ENCODE measurements at places on chromosomes 1 and 21. TPM values are rescaled to one million over a fixed set of nuclear protein-coding genes. Genes with fewer than 3 reads are reported as not detected.

- DNase-seq, result no peak
Measured at GRCh38 chr1:151368393-151369301, 3.9 kb downstream of the SELENBP1 start.

DNA sequence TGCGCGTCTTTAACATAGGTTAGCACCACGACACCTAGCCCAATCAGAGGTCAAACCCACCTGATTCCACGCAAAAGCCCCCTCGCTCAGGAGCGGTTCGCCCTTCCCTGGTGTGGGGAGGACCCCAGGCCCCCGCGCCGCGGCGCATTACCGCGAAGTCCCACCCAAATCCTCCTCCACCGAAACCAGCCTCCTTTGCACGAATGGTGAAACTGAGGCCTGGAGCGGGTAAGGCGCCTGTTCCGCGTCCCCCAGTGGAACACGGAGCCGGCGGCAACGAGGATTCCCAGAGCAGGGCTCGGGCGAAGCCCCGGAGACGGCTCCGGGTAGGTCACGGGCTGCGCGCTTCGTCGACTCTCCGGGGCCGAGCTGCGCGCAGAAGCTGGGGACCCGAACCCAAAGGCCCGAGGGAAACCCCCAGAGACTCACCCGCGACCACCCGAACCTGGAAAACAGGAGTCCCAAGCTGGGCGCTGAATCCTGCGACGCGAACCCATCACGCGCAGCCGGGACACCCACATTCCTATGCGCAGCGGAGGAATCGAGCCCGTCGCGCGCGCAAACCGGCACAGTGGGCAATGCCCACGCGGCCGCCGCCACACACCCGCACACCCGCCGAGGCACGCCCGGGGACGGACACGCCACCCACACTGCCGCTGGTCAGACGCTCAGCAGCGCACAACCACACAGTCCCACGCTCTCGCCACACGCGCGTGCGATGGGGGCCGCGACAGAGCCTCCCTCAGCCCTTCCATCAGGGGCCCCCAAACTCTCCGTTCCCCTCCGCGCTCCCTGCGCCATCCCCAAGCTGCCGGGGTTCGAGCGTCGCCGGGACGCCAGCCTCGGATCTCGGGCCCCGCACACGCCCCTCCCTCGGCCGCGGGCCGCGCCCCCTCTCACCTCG, 507 bp downstream of the GLIS1 start:
- DNase-seq, result peak; percentile 27

DNA sequence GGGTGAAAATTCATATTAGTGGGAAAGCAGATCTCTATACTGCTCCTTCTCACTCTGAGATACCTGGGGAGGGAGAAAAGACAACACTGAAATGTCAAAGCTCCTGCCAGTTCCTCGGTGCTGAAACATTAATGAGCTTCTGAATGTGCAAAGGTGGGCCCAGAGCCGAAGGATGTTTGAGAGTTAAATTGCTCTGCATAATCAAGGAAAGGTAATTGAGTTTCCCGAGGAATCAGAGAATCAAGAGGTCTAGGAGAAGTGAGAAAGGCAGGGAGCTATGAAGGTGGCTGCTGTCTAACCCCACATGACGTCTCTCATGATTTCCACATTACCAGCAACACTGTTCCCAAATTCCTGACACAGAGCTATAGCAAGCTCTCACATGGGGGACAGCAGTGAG, 346.7 kb downstream of the SMYD3 start:
- DNase-seq, result no peak

- DNase-seq, result no peak
Measured at GRCh38 chr1:115423776-115424175, 85.7 kb upstream of the NGF start.

GRCh38 chr1:197180252-197180878, 33.9 kb upstream of the ASPM start:
- DNase-seq, result peak; percentile 5

GRCh38 chr1:206933333-206933945, 11.7 kb upstream of the FCMR start:
- DNase-seq, result no peak

DNA sequence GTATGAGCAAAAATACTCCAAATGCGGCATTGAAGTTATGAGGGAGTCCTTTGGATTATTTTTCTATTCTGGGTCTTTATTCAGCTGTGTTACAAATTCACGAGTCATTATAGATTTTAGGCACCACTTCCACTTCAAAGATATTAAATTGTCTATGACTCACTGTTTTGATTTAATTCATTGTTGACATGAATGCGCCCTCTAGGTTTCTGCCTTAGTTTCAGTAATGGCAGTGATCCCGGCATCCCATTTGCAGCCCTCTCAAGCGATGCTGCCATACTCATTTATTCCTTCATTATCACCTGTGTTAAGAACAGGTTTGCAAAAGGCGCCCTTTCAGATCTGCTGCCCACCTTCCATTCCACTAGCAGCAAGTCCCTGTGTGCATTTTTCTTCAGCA, 14.0 kb downstream of the RSPO1 start:
- DNase-seq, result no peak

GRCh38 chr1:50181027-50181663, 72.4 kb downstream of the ELAVL4 start:
- no peak for DNase-seq

- peak; percentile 10 for DNase-seq
Measured at GRCh38 chr1:37234941-37235418, 200.7 kb upstream of the GRIK3 start.

DNA sequence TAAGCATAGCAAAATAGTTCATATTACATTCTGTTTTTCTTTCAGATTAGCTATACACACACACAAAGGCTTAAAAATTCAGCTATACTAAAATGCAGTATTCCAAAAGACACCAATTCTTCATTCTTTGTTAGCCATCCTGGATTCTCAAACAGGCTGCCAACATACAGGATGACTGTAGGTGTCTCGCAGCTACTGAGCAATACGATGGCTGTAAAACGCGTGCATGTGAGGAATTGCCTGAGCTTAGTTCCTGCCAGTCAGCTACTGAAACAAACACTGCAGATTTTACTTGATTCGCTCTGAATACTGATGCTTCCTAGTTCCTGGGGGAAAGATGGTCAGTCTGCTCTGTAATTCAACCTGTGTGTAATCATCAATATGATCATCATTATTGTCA, 24.7 kb upstream of the HMGN1 start:
- no peak for DNase-seq

DNA sequence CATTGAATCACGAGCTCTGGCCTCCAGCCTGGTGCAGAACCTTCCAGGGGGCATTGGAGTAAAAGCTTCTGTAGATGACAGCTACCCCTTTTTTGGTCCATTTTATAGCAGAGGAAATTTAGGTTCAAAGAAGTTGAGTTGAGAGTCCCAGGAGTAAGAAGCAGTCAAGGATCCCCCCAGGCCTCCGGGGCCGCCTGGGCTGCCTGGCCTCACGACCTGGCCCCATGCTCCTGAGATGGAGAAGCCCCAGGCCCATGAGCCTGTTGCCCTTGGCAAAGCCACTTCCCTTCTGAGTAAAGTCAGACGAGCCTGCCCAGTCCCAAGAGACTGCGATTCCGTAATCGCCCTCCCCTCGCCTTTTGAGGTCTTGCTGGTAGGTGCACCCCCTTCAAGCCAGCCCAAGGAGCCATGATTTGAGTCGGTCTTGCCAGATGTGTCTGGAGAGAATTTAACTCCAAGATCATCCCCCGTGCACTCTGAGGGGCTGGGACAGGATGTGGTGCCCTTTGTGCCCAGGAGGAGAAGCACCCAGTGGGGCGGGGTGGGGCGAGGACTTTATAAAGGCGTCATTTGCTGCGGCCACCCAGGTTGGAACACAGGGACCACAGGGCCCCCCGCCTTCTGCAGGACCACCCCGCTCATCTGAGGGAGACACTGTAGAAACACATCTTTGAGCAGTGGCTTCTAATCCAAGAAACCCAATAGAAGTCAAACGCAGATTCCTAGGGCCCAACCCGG, 30.1 kb downstream of the PDE9A start:
- DNase-seq, result no peak

- no peak for DNase-seq
Measured at GRCh38 chr21:45551316-45551715, 9.1 kb upstream of the SLC19A1 start.

DNA sequence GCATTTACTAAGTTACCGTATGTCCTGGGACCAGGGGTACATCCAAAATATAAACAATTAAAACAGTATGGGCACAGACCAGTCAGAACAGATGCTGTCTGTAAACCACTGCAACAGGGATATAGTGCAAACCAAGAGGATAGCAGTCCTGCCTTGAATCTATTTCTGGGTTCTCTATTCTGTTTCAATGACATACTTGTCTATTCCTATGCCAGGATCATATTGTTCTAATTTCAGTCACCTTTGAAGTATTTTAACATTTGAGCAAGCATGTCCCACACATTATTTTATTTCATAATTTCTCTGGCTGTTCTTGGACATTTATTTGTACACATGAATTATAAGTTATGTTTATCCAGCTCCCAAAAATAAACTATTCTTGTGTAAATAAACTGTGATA, 28.2 kb upstream of the SYDE2 start:
- no peak for DNase-seq

DNA sequence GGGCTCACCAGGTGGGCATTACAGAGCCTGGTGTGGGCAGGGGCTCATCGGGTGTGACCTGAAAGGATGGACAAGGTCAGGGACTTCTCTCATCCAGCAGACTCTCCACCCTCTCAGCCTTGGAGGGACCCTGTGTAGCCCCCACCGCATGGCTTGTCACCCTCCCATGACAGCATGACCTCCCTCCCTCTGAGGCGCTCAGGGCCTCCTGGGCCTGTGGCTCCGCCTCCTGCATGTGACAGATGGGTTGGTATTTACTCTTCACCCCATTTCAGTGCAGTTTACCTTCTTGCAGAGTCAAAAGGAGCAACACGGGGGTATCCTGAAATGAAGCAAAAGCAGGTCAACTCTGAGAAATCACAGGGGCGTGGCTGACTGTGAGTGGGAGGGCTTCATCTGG, 298.6 kb upstream of the AJAP1 start:
- no peak for DNase-seq

DNA sequence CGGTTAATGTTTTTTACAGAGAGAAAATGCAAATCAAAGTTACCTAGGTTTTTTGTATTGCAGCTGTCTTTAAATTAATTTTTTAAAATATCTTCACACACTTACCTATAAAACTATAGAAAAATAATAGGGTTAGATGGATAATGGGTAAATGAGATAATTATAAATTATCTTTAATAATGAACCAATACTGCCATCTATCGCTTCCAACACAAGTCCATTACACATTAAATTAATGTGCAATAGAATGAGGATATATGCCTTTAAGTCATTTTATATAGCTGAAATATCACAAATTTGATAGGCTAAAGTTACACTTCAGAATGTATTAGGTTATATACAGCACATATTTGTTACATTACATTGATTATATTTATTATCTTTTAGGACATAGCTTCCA, 2212.8 kb downstream of the MRPL39 start:
- no peak for DNase-seq

DNA sequence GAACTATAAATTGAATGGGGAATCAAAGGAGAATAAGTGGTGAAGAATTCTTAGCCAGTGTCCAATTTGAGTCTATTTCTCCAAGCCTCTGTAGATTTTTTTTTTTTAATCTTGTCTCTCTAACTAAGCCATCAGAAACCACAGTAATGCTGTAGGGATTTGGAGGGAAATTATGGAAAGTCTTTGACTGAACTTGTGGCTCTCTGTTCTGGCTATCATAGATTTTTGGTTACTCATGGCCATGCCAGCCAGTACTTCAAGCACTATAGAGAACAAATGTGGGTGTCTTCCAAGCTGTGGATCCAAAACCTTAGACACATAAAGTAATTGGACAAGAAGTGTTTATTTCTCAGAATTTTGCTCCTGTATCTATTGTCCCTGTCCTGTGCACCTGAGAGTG, 147.9 kb downstream of the LRRC40 start:
- no peak for DNase-seq

GRCh38 chr1:211574705-211575104, 4.3 kb downstream of the SLC30A1 start:
- no peak for DNase-seq

DNA sequence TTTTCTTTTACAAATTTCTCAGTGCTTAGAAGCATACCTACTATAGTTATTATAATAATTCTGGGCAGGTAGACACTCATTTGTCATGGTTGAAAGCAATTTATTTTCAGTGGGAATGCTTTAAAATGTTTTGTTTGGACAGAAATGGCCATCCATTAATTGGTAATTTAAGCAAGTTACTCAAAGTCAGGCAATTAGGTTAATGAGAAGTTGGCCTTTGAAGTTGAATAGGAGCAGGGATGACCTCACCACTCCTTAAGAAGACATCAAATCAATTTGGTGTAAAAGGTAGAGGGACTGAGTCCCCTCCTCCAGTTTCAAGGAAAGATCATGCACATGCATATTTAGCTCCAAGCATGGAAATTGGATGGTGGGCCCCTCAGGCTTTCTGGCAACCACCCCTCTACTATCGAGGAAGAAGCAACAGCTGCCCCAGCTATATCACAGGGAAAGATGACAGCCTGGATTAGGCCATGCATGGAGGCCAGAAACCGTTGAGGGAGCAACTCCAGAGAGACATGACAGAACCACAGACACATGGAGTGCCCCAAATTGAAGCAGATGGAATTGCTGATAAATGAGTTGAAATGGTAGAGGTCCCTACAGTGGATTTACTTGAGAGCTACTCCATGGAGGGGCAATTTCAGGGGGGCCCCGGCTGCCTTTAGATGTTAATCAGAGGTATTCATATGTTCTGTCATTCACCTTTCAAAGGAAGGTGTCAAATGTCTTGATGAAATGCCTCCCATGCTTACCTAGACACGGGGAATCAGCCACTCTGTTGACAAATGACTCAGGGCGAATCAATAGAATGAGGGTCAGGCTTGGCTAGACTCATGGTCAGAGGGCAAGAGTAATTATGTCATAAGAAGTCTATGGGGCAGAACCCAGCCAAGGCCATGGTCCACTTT, 26.7 kb downstream of the HLX start:
- no peak for DNase-seq

GRCh38 chr1:119898981-119899720, 2.8 kb upstream of the ADAM30 start:
- no peak for DNase-seq

GBP7 gene
- not detected for total RNA-seq

EIF4G3 gene
- 50.5 TPM for total RNA-seq

OLIG2 gene
- total RNA-seq, result 14.7 TPM

CD1C gene
- total RNA-seq, result under 0.01 TPM

RGS8 gene
- total RNA-seq, result 39.5 TPM

TMIGD3 gene
- total RNA-seq, result 1.2 TPM

ANKRD35 gene
- 0.82 TPM for total RNA-seq

FABP3 gene
- 198 TPM for total RNA-seq

SPATA45 gene
- 2.0 TPM for total RNA-seq
